GM23338 (cell line): ENCODE measurements at places on chromosomes 5 and 9.

- peaks cover 12% of the 10 kb centered on the region for H3K4me1 ChIP-seq
- H3K4me3 ChIP-seq, result no peak overlapping the region
- no peak for DNase-seq
- H3K27me3 ChIP-seq, result no peaks in the 10 kb centered on the region
These were observed 67.8 kb downstream of the PCSK5 start for GRCh38 chr9:75958226-75958625.

- DNase-seq, result no peak
- no peak overlapping the region for H3K27ac ChIP-seq
- no peak overlapping the region for H3K4me3 ChIP-seq
- no peaks in the 10 kb centered on the region for H3K4me1 ChIP-seq
These were observed 15.0 kb downstream of the OR1N2 start for GRCh38 chr9:122567901-122568300.

- peaks cover 23% of the 10 kb centered on the region for H3K4me1 ChIP-seq
- peaks cover 9% of the 10 kb centered on the region; the same call in 1 of the 2 replicates for H3K36me3 ChIP-seq
- no peaks in the 10 kb centered on the region for H3K27me3 ChIP-seq
These were observed 34.8 kb upstream of the PRDM12 start for GRCh38 chr9:130629443-130630070.

DNA sequence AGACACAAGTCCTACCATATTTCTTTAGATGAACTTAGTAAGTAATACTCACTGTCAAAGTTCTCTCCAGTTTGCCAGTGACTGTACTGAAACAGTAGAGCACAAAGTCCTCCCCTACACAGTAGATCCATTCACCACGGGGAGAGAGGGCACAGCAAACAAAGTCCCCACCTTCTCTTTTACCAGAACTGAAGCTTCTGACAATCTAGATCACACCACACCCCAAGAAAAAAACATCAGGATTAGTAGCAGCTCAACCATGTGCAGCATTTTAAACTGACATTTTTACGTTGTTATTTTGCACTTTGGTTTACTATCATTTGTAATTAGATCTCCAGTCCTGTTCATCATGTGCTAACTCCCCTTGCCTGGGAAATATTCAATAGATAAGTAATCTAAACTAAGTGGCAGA, 23.0 kb downstream of the DNAJA1 start:
- peaks cover 27% of the 10 kb centered on the region for H3K36me3 ChIP-seq
- H3K27me3 ChIP-seq, result no peaks in the 10 kb centered on the region
- H3K4me3 ChIP-seq, result no peak overlapping the region
- H3K4me1 ChIP-seq, result peaks cover 8% of the 10 kb centered on the region

- peaks cover 4% of the 10 kb centered on the region; the same call in 1 of the 2 replicates for H3K36me3 ChIP-seq
- peak overlapping the region; percentile 13; the same call in 1 of the 2 replicates for H3K4me3 ChIP-seq
- DNase-seq, result no peak
- H3K27me3 ChIP-seq, result no peaks in the 10 kb centered on the region
These were observed 7.3 kb downstream of the GPBP1 start for GRCh38 chr5:57181154-57181553.

GRCh38 chr5:65790371-65791163, 68.6 kb downstream of the NLN start:
- no peaks in the 10 kb centered on the region for H3K4me1 ChIP-seq
- DNase-seq, result no peak
- H3K27ac ChIP-seq, result no peak overlapping the region
- H3K36me3 ChIP-seq, result peaks cover 41% of the 10 kb centered on the region; the same call in 1 of the 2 replicates
- no peaks in the 10 kb centered on the region for H3K27me3 ChIP-seq

DNA sequence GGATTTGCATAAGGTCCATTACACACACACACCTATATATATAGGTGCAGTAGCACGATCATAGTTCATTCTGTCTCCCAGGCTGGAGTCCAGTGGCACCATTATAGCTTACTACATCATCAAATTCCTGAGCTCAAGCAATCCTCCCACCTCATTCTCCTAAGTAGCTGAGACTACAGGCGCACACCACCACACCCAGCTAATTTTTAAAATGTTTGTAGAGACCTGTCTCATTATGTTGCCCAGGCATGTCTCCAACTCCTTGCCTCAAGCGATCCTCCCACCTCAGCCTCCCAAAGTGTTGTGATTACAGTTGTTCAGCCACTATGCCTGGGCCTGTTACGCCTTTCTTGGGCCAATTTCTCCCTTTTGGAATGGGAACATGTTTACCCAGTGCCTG, 39.7 kb downstream of the DNAJB5 start:
- no peaks in the 10 kb centered on the region for H3K27me3 ChIP-seq
- H3K36me3 ChIP-seq, result no peaks in the 10 kb centered on the region
- no peak overlapping the region for H3K4me3 ChIP-seq

DNA sequence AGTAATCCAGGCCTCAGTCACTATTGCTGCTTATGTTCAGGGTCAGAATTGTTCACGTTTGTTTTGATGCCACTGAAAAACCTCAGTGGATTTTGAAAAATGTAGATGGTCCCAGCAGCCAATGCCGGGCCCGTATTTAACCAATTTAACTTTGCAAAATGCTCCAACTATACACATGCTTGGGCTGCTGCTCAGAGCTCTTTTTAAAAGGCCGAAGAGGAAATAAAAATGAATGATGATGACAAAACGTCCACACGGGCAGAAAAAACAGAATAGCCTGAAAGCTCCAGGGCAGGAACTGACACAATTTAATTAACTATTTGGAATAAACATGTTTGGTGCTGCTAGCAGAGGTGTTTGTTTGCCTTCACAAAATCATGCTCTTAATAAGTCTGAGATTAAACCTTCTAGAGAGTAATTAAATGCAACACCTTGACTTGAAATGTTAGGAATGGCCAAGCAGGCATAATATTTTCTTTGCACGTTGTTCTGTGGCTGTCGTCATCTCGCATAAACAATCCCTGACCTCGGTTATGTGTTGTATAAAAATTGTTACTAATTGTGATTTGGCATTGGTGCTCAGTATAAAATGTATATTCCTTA, 152.7 kb downstream of the SLIT3 start:
- H3K4me3 ChIP-seq, result no peak overlapping the region
- DNase-seq, result no peak
- H3K27me3 ChIP-seq, result no peaks in the 10 kb centered on the region

DNA sequence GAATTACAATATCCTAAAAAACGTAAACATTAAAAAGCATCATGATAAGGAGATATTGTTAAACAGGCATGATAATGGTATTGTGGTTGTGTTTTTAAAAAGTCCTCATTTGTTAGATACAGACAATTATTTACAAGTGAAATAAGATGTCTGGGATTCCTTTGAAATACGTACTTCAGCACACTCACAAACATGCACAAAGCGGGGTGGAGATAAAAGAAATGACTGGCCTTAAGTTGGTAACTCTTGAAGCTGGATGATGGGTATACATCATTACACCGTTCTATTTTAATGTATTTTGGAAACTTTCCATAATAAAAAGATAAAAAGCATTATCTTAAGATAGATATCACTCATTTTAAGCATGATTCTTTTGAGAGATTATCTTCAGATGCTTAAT, 1.0 kb downstream of the FAM200C start:
- no peak overlapping the region for H3K27ac ChIP-seq
- no peaks in the 10 kb centered on the region for H3K27me3 ChIP-seq
- peak overlapping the region; percentile 69 for H3K4me3 ChIP-seq
- H3K36me3 ChIP-seq, result peaks cover 4% of the 10 kb centered on the region; the same call in 1 of the 2 replicates
- peaks cover 8% of the 10 kb centered on the region for H3K4me1 ChIP-seq

DNA sequence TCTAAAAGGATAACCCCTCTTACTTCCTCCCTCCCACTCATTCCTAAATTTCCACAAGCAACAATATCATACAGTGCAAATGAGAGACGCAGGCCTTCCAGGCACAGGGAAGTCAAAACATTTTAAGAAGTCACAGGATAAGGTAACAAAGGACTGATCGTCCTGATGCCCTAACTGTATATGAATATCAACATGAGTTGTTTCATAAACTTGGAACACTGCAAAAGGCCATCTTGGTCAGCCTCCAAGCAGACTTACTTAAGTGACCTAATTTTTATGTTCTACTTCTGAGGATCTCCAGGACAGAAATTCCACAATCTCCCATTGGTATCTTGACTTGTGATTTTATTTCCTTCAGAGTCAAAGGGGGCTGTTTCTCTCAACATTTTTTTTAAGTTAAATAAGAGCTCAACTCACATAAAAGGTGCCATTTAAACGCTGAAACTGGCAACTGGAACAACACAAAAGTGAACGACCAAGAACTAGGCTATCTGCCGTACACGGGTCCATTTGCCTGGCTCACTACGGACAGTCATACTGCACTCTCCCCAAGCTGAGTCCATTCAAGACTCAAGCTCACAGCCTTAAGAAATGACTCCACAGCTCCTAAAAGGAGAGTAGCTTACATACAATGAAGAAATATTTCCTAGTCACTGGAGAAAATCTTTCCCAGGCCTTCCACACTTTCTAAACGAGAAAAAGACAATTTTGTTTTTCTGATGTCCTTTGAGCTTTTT, 71.3 kb downstream of the LHFPL2 start:
- H3K4me1 ChIP-seq, result no peaks in the 10 kb centered on the region
- H3K4me3 ChIP-seq, result no peak overlapping the region
- no peaks in the 10 kb centered on the region for H3K36me3 ChIP-seq
- no peaks in the 10 kb centered on the region for H3K27me3 ChIP-seq
- no peak overlapping the region for H3K27ac ChIP-seq

GRCh38 chr9:91302831-91303230, 58.9 kb downstream of the AUH start:
- no peak overlapping the region for H3K4me3 ChIP-seq
- no peak for DNase-seq
- H3K27ac ChIP-seq, result no peak overlapping the region
- H3K27me3 ChIP-seq, result no peaks in the 10 kb centered on the region
- H3K36me3 ChIP-seq, result no peaks in the 10 kb centered on the region

- no peaks in the 10 kb centered on the region for H3K4me1 ChIP-seq
- no peaks in the 10 kb centered on the region for H3K36me3 ChIP-seq
- H3K4me3 ChIP-seq, result no peak overlapping the region
- H3K27me3 ChIP-seq, result no peaks in the 10 kb centered on the region
- no peak overlapping the region for H3K27ac ChIP-seq
These were observed 9.7 kb downstream of the SPATA9 start for GRCh38 chr5:95673081-95673480.

DNA sequence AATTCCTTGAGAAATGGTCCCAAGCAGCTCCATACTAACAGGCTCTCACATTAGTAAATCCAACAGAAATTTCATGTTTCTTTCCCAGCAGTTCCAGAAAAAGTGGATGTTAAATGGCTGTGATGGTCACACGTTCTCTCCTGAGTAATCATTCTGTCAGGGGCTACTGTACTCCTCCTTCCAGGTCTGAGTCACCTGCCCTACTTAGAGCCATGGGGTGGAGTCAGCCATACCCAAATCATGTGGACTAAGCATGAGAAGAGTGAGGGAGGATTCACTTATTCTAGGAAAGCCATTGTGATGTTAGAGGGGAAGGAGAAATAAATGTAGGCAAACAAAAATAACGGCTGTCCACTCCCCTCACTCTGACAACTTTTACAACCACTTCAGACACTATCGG, 547.2 kb downstream of the CSNK1G3 start:
- no peak for DNase-seq
- no peaks in the 10 kb centered on the region for H3K4me1 ChIP-seq
- H3K27ac ChIP-seq, result no peak overlapping the region
- H3K27me3 ChIP-seq, result no peaks in the 10 kb centered on the region
- H3K4me3 ChIP-seq, result no peak overlapping the region
- no peaks in the 10 kb centered on the region for H3K36me3 ChIP-seq

DNA sequence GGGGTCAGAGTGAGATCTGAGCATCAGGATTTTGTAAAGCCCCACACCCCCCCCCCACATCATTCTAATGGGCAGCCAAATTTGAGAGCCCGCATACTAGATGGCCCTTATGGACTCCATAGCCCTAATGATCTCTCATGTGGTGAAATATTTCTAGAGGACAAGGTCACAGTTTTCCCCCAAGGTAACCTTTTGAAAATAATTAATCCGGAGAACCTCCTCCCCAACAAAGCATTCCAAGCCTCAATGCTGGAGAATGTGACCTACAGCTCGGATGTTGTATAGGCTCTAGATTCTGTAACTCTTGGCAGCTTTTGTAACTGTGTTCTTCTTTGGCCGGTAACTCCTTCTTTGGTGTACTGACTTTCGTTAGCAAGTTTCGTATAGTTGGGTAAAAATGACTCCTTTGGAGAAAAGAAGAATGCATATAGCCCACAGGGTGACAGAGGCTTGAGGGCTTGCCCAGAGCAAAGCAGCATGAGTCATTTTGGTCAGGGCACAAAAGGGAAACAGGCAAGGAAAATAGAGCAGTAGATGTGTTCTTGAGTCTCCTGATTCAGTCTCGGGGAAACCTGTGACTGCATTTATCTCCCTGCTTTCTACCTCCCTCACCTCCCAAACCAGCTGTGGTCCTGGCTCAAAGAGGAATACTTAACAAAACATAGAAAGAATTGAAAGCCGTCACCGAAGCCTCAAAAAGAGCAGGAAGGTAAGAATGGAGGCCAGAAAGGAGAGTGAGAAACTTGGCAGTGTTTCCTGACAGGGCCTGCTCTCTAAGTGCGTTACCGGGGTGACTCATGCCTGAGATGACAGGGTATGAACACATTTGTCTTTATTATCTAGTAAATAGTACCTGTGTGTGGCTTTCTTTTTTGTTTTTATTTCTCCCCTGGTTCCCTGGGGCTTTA, 6.6 kb upstream of the XPA start:
- H3K4me1 ChIP-seq, result no peaks in the 10 kb centered on the region
- no peaks in the 10 kb centered on the region for H3K36me3 ChIP-seq
- no peak overlapping the region for H3K4me3 ChIP-seq

DNA sequence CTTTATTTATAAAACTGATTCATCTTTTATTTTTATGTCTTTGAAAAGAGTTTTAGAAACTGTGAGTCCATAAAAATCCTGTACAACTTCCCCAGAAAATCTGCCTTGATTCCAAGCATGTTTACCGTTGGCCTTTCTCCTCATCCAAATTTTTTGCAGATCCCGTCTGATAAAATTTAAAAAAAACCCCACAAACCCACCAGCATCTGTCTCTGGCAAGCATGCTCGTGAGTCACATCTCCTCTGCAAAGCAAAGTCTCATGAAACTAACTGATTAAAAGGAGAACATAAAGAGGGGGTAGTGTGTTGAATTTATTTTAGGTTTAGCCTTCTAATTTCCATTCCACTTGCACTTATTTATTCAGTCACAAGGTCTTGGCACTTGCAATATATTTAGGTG, 109.4 kb downstream of the MAT2B start:
- no peaks in the 10 kb centered on the region for H3K27me3 ChIP-seq
- no peak for DNase-seq
- no peak overlapping the region for H3K27ac ChIP-seq
- no peaks in the 10 kb centered on the region for H3K4me1 ChIP-seq
- no peaks in the 10 kb centered on the region for H3K36me3 ChIP-seq
- H3K4me3 ChIP-seq, result no peak overlapping the region

GRCh38 chr5:493119-493701, 31.0 kb downstream of the SLC9A3 start:
- no peaks in the 10 kb centered on the region for H3K36me3 ChIP-seq
- H3K27ac ChIP-seq, result no peak overlapping the region
- no peak for DNase-seq
- H3K4me1 ChIP-seq, result no peaks in the 10 kb centered on the region; the same call in 1 of the 2 replicates
- H3K4me3 ChIP-seq, result no peak overlapping the region

GRCh38 chr5:161233553-161233952, 313.0 kb downstream of the GABRB2 start:
- no peaks in the 10 kb centered on the region for H3K36me3 ChIP-seq
- peaks cover under 1% of the 10 kb centered on the region; the same call in 1 of the 2 replicates for H3K4me1 ChIP-seq
- DNase-seq, result no peak
- H3K27me3 ChIP-seq, result no peaks in the 10 kb centered on the region
- no peak overlapping the region for H3K27ac ChIP-seq
